ENCODE measurements at places on chromosomes 6 and 20. TPM values are rescaled to one million over a fixed set of nuclear protein-coding genes. Genes with fewer than 3 reads are reported as not detected.

- DNase-seq: peak; percentile 5
These were observed 1065.8 kb upstream of the EYS start for GRCh38 chr6:66772800-66773199.

DNA sequence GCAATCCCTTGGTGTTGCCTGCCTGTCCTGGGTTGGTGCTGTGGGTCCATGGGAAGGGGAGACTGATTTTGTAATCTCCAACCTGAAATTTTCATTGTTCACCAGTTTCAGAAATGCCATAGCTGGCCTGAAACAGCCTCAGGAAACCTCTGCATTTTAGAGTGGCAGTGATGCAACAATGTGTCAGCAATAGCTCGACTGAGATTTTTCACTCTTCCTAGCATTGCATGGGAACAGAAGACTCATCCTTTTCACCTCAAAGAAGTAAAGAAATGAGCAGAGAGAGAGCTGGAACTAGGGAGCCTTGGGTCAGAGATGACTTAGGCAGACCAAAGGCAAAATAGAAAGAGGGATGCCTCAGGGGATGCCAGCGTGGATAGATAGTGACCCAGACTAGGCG is 23.7 kb upstream of the TMEM14A start:
- DNase-seq: no peak

ZNF391 gene
- 0.32 TPM for total RNA-seq

- DNase-seq: no peak
These were observed 316.6 kb downstream of the RFPL4B start for GRCh38 chr6:112663698-112664097.

RBBP9 gene
- total RNA-seq: 20.3 TPM

GRCh38 chr20:44610313-44610962 is 28.1 kb downstream of the PKIG start:
- DNase-seq: no peak

CST1 gene
- 11.3 TPM for total RNA-seq

- DNase-seq: no peak
These were observed 75.7 kb downstream of the SYNDIG1 start for GRCh38 chr20:24545168-24545567.

SMLR1 gene
- total RNA-seq: not detected

DNA sequence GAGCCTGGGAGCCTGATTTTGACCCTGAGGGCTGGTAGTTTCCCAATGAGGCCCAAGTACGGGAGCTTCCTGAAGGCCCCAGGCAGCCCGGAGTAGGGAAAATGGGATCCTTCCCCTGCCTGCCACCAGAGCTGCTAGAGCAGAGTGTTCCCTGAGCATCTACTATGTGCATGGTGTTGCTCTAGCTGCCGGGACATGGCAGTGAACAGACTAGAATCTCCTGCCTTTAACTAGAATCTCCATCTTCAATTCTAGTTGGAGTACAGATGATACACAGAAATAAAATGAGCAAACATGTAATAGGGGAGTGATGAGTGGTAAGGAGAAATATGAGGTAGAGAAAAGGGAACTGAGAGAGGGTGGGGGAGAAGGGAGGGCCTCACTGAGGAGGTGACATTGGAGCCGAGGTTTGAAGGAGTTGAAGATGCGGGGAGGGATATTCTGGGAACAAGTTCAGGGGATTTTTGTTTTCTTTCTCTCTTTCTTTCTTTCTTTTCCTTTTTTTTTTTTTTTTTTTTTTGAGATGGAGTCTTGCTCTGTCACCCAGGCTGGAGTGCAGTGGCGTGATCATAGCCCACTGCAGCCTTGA is 18.5 kb downstream of the VSTM2L start:
- DNase-seq: no peak

DNA sequence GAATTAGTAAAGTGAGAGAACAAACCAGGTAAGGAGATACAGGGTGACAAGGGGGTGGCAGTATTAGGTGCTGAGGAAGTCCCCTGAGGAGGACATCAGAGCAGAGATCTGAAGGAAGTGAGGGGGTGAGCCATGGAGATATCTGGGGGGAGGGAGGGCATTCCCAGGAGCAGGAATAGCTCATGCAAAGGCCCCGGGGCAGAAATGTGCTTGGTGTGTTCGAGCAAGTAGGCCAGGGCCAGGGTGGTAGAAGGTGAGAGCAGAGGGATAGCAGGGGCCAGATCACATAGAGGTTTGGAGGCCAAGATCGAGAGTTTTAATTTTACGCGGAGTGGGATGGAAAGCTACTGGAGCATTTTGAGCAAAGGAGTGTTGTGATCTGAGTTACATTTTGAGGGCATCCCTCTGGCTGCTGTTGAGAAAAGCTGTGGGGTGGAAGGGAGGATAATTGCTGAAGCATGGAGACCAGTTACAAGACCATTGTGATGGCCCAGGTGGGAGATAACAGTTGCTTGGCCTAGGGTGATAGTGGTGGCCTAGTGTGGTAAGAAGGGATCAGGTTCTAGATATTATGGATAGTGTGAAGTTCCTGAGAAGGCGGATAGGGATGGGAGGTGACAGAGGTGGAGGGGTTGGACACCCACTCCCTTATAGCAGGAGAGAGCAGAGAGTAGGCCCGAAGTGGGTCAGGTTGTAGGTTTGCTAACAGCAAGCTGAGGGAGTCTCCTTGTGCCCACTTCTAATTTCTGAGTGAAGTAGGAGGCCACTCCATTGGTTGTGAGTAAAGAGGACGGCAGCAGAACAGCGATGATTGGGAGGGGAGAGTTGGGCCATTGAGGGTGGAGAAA is 10.2 kb downstream of the ARFGEF2 start:
- DNase-seq: no peak

SHLD1 gene
- total RNA-seq: 0.97 TPM

UBR2 gene
- total RNA-seq: 18.4 TPM

GRCh38 chr6:46610862-46611553 is 41.6 kb downstream of the CYP39A1 start:
- no peak for DNase-seq

DNA sequence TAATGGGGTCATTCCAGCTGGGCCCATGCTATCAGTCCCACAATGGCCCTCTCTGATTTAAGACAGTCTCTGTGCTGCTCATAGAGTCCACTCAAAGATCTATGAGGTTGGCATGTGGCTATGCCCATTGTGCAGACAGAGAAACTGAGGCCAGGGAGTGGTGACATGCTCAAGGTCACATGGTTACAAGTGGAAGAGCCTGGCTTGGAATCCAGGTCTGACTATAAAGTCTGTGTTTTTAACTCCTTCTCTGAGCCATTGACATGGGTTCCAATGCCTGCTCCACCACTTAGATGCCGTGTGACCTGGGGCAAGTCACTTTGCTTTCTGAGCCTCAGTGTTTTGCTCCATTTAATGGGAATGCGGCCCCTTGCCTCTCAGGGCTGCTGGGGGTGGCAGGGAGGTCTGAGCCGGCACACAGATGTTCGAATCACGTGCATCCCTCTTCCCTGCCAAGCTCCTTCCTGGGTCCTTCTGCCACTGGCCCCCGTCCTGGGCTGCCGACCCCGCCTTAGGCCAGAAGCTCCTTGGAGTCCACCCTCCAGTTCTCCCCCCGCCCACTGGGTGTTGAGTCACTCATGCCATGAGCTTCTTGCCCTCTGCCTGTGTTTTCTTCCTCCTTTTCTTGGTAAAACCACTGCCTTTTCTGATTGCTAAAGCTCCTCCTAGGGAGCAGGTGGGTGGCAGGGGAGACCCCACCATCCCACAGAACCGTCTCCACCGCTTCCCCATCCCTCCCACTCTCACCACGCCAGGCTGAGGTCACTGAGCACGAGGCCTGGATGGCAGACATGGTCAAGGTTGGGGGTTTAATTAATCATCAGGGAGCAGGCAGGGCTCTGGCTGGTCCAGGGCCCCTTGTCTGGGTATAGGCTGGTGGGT is 35.7 kb downstream of the CEBPB start:
- DNase-seq: peak; percentile 68

- DNase-seq: no peak
These were observed 47.2 kb downstream of the DUSP22 start for GRCh38 chr6:339480-339879.

- peak; percentile 10 for DNase-seq
These were observed 5.5 kb downstream of the BMP7 start for GRCh38 chr20:57260934-57261333.

GRCh38 chr20:39789411-39789810 is 827.3 kb downstream of the DHX35 start:
- DNase-seq: no peak

GRCh38 chr20:38460040-38460623 is 12.5 kb upstream of the RALGAPB start:
- peak; percentile 88 for DNase-seq

- no peak for DNase-seq
These were observed 303.0 kb upstream of the GJE1 start for GRCh38 chr6:141829566-141830360.

Measured in fibroblast of villous mesenchyme (primary cell).